Naive thymus-derived CD8-positive, alpha-beta T cell (primary cell): ENCODE measurements at places on chromosomes 2 and 18.

DNA sequence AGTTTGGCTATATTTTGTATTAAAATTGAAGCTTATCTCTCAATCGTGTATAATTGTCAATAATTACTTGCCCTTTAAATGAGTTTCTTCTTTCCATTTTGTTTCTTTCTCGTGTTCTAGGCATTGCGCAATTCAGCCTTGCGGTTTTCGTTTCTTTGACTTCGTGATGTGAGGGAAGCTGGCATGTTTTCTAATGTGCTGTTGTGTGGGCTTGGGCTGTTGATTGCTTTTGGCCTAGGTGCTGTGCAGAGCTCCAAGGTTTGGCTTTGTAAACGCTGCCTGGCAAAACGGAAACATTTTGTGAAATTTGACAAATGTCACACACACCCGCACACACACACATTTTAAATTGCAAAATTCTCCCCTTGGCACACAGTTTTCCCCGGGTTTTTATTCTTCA, 242.6 kb upstream of the TCF4 start:
- no peak for DNase-seq

GRCh38 chr2:3421580-3421979, 42.1 kb downstream of the TRAPPC12 start:
- DNase-seq, result no peak

DNA sequence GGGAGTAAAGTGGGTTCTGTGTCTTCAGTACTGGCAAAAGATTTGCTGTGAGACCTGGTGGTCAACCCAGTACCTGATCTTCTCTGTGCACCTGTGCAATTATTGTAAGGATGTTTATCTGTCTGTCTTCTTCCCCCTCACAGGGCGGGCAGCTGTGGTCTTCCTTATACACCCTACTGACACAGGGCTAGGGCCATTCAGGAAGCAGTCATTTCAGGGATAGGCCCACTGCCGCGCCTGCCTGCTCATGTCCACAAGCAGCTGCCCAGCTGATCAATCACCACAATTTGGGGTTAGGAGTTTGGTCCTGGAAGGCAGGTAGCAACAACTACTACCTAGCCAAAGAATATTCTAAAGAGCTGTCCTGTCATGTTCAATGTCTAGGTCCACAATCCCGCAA, 1.2 kb upstream of the CNNM4 start:
- DNase-seq, result no peak

DNA sequence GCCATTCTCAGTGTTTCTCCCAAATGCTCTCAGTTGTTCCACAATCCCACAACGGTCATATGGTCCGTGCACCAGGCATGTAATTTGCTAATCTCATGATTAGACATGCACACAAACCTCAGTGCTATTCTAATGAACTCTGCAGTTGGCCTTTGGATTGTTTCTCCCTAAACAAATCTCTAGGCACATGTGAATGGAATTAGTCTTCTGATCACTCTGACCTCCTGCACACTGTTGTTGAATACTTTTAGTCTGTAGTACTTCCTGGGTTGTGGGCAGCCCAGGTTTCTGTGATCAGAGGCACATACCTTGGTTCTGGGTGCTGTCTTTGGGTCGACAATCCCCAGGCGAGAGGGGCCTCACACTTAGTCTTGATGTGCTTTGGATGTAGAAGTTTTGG, 498.7 kb upstream of the SPRED2 start:
- no peak for DNase-seq

GRCh38 chr2:72276356-72276755, 128.7 kb upstream of the CYP26B1 start:
- no peak for DNase-seq

DNA sequence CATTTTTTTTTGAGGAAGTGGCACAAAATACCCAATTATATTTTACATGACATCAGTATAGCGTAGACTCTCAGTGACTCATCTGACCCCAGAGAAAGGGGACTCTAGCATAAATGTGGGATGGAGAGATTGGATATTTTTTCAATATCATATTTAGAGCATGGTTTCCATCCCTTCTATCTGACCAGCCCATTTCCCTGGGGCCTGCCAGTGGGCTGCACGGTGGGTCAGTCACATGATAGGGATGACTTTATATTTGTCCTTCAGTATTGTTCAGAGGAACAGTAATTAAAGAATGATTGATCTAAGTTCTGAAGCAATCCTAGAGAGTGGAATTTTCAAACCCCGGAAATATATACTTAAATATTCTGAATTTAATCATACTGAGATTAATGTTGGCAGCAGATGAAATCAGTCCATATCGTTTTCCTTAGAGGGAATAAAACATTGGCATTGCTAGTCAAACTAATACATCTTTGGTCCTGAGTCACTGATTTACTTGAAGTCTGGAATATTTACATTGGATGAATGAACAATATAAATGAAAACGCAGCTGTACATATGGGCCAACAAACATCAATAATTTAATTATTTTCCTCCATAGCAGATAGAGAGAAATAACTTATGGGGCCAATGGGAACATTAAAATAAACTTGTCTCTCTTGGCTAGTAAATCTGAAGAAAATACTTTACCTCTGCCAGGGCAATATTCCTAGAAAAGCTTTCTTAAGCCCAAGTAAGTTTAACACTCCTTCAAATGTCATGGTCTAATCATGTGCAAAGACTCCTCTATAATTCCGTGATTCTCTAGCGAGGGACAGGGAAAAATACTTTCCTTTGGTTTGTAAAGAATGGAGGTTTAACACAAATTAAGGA, 563.6 kb upstream of the PKDCC start:
- no peak for DNase-seq

GRCh38 chr2:9057939-9058761, 54.7 kb upstream of the MBOAT2 start:
- DNase-seq, result no peak

DNA sequence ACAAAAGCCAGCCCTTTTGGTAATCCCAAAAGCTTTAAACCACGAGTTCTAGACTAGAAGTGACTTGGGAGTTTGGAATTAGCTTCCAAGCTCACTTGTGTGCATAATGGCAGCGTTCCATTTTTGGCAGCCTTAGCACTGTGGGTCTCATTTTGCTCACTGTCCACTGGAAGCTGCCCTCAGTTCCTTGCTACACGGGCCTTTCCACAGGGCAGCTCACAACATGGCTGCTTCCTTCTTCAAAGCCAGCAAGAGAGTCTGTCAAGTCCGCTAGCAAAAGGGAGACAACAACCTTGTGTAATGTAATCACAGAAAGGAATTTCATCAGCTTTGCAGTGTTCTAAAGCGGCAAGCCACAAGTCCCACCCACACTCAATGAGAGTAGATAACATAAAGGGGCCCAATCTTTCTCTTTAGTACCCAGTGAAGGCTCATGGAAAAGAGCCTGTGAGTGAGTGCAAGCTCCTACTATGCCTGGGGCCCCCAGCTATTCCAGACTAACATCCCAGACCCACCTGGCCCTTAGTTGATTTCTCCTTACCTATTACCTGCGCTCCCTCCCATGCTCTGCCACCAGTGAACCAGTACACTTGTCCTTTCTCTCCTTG, 239.7 kb upstream of the FBXO11 start:
- DNase-seq, result no peak

DNA sequence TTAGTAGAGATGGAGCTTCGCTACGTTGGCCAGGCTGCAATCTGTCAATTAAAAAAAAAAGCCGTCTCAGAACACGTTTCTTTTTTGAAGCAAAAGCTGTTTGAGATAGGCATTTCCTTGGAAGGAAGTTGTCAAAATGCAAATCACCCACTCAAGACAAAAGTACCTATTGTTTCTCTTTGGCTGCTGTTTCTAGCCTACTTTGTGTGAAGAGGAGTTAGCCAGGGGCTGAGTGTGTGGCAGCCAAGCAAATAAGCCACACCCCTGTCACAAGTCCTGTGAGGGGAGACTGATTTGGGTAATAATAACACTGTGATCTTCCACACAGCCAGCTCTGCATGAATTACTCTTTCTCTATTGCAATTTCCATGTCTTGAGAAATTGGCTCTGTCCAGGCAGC, 47.4 kb upstream of the CDCA7 start:
- DNase-seq, result no peak
